ENCODE measurements at places on chromosomes 11 and 22. TPM values are rescaled to one million over a fixed set of nuclear protein-coding genes. Genes with fewer than 3 reads are reported as not detected.
A peak's percentile ranks its signal among the peaks of the same experiment; 100 is the strongest.

- H3K27ac ChIP-seq, result peak overlapping the region; percentile 97
- H3K27me3 ChIP-seq, result no peaks in the 10 kb centered on the region
- peaks cover 10% of the 10 kb centered on the region for H3K4me1 ChIP-seq
- no peaks in the 10 kb centered on the region for H3K36me3 ChIP-seq
- peak; percentile 72 for DNase-seq
Measured at GRCh38 chr11:8963569-8964323, 496 bp downstream of the TMEM9B start.

DNA sequence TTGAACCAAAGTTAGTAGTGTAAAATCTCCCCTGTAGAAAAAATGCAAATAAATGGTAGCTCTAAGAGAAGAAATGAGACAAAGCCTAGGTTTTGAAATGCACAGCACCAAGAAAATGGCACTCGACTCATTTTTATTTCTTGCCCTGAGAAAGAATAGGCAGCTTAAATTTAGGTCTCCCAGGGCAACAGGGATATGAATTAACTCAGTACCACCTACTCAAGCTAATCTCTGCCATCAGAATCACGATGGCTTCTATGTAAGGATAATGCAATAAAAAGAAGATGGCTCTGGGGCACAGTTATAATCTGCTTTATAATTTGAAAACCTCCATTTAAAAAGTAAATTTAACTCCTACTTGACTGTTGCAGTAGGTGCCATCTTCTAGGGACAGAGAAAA lies 1784.3 kb downstream of the LRRC4C start:
- no peak overlapping the region for H3K27ac ChIP-seq
- no peaks in the 10 kb centered on the region for H3K27me3 ChIP-seq
- no peaks in the 10 kb centered on the region for H3K36me3 ChIP-seq
- no peak for DNase-seq

GRCh38 chr11:107202241-107202640 lies 184.0 kb upstream of the GUCY1A2 start:
- H3K4me1 ChIP-seq, result no peaks in the 10 kb centered on the region
- no peak for DNase-seq
- no peaks in the 10 kb centered on the region for H3K27me3 ChIP-seq

DNA sequence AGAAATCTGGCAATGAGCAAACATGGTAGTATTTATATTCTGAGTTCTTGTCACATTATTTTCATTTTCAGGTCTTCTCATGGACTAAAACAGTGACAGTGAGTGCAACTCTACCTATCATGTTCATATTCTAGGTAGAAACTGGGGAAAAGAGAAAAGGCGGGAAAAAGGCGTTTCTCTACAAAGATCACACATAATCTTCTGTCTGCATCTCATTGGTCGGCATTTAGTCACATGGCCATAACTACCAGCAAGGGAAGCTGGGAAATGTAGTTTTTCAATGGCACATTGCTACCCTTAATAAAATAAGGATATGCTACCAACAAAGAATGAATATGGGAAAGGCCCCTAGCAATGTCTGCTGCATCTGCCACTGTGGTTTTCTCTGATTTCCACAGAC lies 57.6 kb upstream of the B3GAT1 start:
- no peak overlapping the region for H3K27ac ChIP-seq
- no peaks in the 10 kb centered on the region for H3K36me3 ChIP-seq
- no peaks in the 10 kb centered on the region for H3K4me1 ChIP-seq
- DNase-seq, result peak; percentile 24
- no peak overlapping the region for H3K4me3 ChIP-seq

DNA sequence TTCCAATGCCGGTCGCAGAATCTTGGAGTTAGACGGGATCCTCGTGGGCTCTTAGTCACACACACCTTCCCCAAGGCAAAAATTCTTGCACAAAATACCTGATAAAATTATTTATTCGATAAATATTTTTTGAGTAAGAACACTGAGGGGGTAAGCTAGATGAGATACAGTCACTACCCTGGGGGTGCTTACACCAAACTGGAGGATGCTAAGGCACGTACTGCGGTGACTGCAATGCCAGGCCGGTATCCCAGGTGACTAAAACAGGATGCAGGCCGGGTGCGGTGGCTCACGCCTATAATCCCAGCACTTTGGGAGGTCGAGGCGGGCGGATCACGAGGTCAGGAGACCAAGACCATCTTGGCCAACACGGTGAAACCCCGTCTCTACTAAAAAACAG lies 1.7 kb upstream of the MRTFA start:
- H3K27ac ChIP-seq, result no peak overlapping the region
- no peaks in the 10 kb centered on the region for H3K27me3 ChIP-seq
- no peak overlapping the region for H3K4me3 ChIP-seq
- no peak for DNase-seq
- H3K36me3 ChIP-seq, result no peaks in the 10 kb centered on the region

GRCh38 chr11:1928470-1928890 lies 9.0 kb downstream of the TNNT3 start:
- H3K4me1 ChIP-seq, result no peaks in the 10 kb centered on the region
- no peaks in the 10 kb centered on the region for H3K27me3 ChIP-seq

DNA sequence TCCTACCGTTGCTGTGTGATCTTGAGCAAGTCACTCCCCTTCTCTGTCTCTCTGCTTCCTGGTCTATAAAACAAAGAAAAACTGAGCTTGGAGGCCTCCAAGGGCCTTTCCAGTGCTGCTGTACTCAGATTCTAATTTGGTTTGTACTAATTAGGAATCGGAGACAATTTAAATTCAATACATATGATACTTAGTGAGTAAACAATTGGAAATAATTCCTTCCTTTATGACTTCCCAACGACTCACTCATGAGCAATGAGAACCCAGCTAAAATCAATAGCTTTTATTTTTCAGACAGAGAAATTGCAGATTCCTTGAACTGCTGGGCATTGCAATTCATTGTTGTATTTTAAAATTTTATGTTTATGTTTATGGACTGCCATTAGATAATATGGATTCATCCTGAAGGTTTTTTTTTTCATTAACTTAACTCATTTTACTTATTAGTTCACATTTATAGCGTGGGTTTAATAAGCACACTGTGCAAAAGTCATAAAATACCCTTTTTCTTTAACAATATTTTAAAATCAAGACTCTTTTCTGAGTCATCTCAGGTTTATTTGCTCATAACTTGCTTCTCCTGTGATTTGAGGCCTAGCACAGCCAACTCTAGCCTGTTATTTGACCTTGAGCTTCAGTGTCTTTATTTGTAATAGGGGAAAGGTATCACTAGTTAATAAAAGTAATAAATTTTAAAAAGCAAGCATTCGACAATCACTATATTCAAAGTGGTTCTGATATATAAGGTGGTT lies 95.8 kb downstream of the TP53I11 start:
- H3K36me3 ChIP-seq, result no peaks in the 10 kb centered on the region
- no peak overlapping the region for H3K4me3 ChIP-seq
- no peaks in the 10 kb centered on the region for H3K4me1 ChIP-seq
- no peak for DNase-seq
- H3K27ac ChIP-seq, result no peak overlapping the region

- H3K27me3 ChIP-seq, result no peaks in the 10 kb centered on the region
- DNase-seq, result no peak
- no peak overlapping the region for H3K27ac ChIP-seq
- H3K4me1 ChIP-seq, result no peaks in the 10 kb centered on the region
- no peaks in the 10 kb centered on the region for H3K36me3 ChIP-seq
Measured at GRCh38 chr22:44102856-44103255, 77.9 kb upstream of the PARVG start.

DNA sequence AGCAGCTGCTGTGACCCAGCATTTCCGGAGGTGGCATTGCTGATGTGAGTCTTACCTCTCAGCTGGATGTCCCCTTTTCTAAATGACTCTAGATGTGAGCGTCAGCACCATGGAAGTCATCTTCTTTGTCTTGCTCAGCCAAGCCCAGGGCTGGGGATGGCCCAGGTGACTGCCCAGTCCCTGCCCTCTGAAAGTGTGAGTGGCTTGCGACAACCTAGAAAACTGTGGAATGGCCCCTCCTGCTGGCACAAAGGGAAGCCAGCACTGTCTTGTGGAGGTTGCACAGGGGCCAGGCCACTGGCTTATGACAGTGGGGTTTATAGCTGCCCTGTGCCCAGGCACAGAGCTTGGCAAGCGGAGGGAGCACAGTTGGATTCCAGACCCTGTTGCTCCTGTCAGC lies 6.2 kb downstream of the TUB start:
- no peak for DNase-seq
- no peak overlapping the region for H3K4me3 ChIP-seq
- H3K27ac ChIP-seq, result no peak overlapping the region

GRCh38 chr22:27816552-27816951 lies 15.0 kb upstream of the MN1 start:
- no peaks in the 10 kb centered on the region for H3K36me3 ChIP-seq
- no peaks in the 10 kb centered on the region for H3K4me1 ChIP-seq
- no peaks in the 10 kb centered on the region for H3K27me3 ChIP-seq
- DNase-seq, result no peak

DNA sequence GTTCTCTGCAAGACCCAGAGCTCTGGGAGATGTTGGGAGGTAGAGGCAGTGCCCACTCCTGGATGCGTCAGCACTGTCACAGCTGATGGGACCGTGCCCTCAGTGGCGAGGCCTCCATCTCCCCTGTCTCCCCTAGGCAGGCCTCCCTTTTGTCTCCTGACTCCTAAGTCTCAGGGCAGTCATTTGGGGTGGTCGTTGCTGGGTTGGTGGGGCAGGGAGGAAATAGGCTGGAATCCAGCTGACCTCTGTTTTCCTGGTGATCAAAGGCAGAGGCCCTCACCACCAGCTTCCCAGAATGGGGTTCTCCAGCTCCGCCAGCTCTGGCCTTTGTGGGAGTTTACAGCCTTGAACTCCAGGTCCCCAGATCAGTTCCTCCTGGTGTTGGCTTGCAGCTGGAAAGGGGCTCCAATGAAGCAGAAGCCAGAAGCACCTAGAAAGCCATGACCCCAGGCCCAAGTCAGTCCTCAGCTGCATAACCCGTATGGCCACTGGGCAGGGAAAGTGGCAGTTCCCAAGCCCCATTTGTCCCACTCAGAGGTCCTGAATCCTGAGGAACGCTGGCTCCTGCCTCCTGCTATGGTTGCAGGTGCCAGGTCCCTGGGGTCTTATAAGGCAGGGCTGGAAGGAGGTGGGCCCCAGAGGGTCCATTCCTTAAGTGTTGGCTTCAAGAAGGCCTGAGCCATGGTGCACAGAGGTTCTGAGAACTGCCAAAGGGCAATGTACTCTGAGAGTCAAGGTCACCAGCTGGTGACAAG lies 7.3 kb upstream of the FXYD2 start:
- H3K4me1 ChIP-seq, result peaks cover 9% of the 10 kb centered on the region
- no peak overlapping the region for H3K4me3 ChIP-seq
- H3K36me3 ChIP-seq, result no peaks in the 10 kb centered on the region
- H3K27me3 ChIP-seq, result no peaks in the 10 kb centered on the region
- no peak overlapping the region for H3K27ac ChIP-seq

- no peak for DNase-seq
- peaks cover 19% of the 10 kb centered on the region for H3K4me1 ChIP-seq
- H3K27ac ChIP-seq, result no peak overlapping the region
- H3K27me3 ChIP-seq, result no peaks in the 10 kb centered on the region
Measured at GRCh38 chr11:7515447-7515886, 1.7 kb downstream of the PPFIBP2 start.

The TMEM121B gene
- 0.57 TPM for total RNA-seq

The CCDC87 gene
- 0.39 TPM for total RNA-seq

The POU2AF3 gene
- not detected for total RNA-seq
